ENCODE measurements at places on chromosomes 5 and 9.

DNA sequence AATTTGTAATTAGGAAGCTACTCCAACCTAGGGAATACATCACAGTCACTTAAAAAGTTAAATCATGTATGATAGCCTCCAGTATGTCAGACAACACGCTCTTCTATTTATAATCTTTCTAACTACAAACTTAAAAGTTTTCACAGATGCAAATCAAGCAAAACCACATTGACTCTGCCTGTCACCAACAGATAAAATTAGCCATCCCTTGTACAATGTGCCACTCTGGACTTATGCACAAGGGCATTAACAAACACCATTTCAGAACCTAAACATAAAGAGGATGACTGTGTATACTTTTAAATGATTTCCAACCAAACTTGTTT is 14.7 kb downstream of the ERP44 start:
- DNase-seq, result no peak

- DNase-seq, result no peak
Measured at GRCh38 chr5:154071799-154072413, 33.1 kb downstream of the MFAP3 start.

DNA sequence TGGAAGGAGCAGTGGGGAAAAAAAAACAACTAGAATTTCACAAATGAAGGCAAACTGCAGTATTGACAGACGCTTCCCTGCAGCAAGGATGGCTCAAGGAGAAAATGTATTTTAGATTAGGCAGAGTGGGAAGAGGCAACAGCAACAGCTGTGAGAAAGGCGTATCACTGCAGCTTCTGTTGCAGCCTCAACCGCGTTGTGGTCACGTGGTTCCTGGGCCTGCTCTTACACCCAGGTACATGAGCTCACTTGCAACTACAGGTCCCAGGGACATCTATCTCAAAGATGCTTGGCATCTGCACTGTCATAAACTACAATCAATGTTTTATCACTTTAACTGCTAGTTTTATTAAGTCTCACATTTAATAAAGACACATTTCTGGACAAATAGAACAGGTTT is 36.0 kb upstream of the GOLM1 start:
- DNase-seq, result no peak

DNA sequence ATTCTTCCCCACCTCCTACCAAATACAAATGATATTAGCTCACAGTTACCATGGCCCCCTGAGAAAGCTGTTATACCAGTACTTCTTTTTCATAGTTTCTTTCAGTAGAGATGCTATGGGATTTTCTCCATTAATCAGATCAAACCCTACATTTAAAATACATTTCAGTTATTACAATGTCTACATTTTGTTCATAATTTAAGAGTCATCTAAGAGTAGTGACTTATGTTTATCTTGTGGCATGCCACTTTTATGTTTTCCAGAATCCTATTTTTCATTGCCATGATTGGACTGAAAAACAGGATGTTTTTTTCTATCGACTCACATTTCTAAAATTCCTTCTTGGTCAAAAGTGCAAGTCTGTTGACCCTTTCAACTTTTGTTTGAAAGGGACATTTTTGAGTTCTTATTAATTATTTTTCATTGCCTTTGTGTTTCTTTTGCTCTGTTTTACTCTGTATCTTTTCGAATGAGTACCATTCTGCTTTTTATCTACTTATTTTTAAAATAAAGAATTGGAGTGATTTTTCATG is 77.4 kb upstream of the ANXA1 start:
- no peak for DNase-seq

GRCh38 chr9:18617759-18618158 is 143.8 kb downstream of the ADAMTSL1 start:
- DNase-seq, result no peak

- DNase-seq, result no peak
Measured at GRCh38 chr5:33720176-33720575, 171.6 kb downstream of the ADAMTS12 start.

GRCh38 chr5:67378256-67378655 is 181.7 kb upstream of the CD180 start:
- no peak for DNase-seq

All from left ventricle myocardium inferior (tissue), 1 donor.